Pancreas (tissue), 10 donors: ENCODE measurements at places on chromosomes 6 and 20. TPM values are rescaled to one million over a fixed set of nuclear protein-coding genes. Genes with fewer than 3 reads are reported as not detected.

- DNase-seq, result peak; percentile 4
- H3K27ac ChIP-seq, result no peak overlapping the region
- H3K4me1 ChIP-seq, result peaks cover 32% of the 10 kb centered on the region
These were observed 15.6 kb downstream of the RRBP1 start for GRCh38 chr20:17666481-17666880.

DNA sequence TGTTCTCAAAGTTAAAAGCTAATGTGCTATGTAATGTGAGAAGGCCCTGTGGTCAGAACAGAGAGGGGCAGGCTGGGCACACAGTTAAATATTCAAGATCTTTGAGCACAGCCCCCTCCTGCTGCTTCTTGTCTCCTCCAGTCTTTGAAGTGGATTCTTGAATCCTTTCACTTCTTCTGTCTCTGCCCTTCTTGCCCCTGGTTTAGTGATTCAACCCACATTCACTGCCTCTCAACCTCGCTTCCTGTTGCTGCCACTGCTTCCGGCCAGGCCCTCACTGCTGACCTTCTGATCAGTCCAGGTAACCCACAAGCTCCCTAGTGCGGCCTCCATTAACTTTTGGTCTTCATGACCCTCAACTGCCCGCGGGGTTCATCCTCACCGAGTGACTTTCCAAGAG is 417.3 kb upstream of the NOX3 start:
- no peak overlapping the region for H3K27ac ChIP-seq
- H3K4me1 ChIP-seq, result no peaks in the 10 kb centered on the region
- no peaks in the 10 kb centered on the region for H3K27me3 ChIP-seq

DNA sequence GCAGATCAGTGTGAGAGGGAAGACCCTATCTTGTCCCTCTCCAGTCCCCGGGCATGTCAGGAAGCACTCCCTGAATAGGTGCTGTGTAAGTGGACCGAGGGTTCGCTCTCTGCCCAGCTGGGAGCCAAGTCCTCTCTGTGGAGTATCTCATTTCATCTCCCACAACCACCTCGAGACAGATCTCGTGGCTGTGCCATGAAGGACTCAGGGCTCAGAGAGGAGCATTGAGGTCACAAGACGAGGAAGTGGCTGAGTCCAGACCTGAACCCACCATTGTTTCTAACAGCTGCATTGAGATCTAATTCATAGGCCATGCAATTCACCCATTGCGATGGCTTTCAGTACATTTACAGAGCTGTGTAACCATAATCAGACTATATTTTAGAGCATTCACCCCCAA is 34.7 kb upstream of the STX16 start:
- H3K27me3 ChIP-seq, result no peaks in the 10 kb centered on the region
- no peak for DNase-seq

DNA sequence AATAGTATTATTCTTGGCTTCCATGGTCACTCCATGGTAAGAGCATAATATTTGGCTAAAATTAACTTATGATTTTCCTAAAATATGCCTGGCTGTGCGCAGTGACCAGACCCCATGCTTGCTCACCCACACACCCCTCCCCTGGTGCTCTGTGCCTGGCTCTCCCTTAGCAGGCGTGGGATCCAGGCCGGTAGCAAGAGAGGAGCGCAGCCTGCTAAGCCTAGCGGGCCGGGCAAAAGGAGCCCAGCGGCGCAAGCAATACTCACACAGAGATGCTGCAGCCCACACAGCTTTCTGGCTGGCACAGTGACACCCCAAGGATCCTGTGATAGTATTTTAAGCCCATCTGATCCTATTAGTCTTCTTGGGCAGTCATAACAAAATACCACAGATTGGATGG is 79.8 kb upstream of the EYS start:
- no peak for DNase-seq
- H3K4me1 ChIP-seq, result no peaks in the 10 kb centered on the region
- H3K36me3 ChIP-seq, result no peaks in the 10 kb centered on the region
- H3K4me3 ChIP-seq, result no peak overlapping the region
- no peaks in the 10 kb centered on the region for H3K27me3 ChIP-seq

DNA sequence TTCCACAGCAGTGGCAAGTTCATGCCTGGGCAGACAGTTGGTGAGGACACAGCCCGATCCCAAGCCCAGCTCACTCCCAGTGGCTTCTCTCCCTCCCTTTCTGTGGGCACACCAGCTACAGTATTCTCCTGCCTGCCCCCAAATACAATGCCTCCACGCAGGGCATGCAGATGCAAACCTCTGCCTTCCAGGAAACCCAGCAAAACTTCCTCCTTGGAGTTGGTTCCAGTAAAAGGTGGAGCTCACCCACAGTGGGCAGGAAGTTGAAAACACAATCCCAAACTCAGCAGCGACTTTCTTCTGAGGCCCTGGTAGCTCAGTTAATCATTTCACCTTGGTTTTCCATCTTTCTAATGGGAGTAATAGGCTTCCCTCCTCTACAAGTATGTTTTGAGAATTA is 93.7 kb downstream of the LY86 start:
- H3K4me1 ChIP-seq, result peaks cover 17% of the 10 kb centered on the region
- no peaks in the 10 kb centered on the region for H3K36me3 ChIP-seq
- H3K4me3 ChIP-seq, result no peak overlapping the region
- no peaks in the 10 kb centered on the region for H3K27me3 ChIP-seq
- DNase-seq, result no peak

- no peaks in the 10 kb centered on the region for H3K27me3 ChIP-seq
- H3K36me3 ChIP-seq, result no peaks in the 10 kb centered on the region
- H3K27ac ChIP-seq, result no peak overlapping the region
- no peaks in the 10 kb centered on the region for H3K4me1 ChIP-seq
- no peak for DNase-seq
These were observed 23.6 kb downstream of the STXBP5 start for GRCh38 chr6:147227770-147228320.

GRCh38 chr20:3165473-3166337 is 6.0 kb upstream of the FASTKD5 start:
- no peaks in the 10 kb centered on the region for H3K27me3 ChIP-seq
- no peak for DNase-seq
- H3K36me3 ChIP-seq, result no peaks in the 10 kb centered on the region
- H3K27ac ChIP-seq, result no peak overlapping the region
- H3K4me3 ChIP-seq, result no peak overlapping the region
- peaks cover 3% of the 10 kb centered on the region for H3K4me1 ChIP-seq

DNA sequence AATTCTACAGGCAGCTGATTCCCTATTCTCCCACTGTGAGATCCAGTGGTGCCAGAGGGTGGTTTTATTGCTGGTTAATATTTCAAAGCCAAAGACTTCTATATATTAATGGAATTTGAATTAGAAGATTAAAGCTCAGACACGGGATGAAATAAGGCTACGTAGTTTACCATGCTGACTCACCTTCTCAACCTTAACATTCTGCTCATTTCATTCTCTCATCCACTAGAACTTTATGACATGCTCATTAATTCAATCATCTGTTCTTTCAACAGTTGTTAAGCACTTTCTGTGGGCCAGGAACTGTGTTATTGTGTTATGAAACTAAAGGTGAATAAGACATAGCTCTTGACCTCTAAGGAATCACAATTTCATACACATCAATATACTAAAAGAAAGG is 456.9 kb upstream of the MAP3K7 start:
- H3K27ac ChIP-seq, result no peak overlapping the region
- no peaks in the 10 kb centered on the region for H3K27me3 ChIP-seq
- H3K4me3 ChIP-seq, result no peak overlapping the region
- no peaks in the 10 kb centered on the region for H3K36me3 ChIP-seq

DNA sequence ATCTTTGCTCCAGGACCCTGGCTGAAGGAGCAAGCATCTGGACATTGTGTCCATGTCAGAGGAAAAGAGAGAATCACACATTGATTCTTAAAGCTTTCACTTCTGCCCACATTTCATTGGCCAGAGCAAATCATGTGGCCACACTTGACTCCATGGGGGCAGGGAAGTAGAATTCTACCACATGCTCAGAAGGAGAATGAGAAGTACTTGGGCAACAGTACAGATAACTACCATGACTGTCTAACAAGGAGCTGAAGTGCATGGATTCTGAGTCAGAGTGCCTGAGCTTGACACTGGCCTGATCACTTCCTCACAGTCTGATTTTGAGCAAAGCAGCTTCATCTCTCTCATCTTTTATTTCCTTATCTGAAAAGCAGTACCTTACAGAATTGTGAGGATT is 38.6 kb downstream of the GHRH start:
- DNase-seq, result no peak
- H3K4me1 ChIP-seq, result peaks cover 7% of the 10 kb centered on the region
- no peak overlapping the region for H3K27ac ChIP-seq
- no peak overlapping the region for H3K4me3 ChIP-seq
- no peaks in the 10 kb centered on the region for H3K27me3 ChIP-seq
- H3K36me3 ChIP-seq, result peaks cover 35% of the 10 kb centered on the region

DNA sequence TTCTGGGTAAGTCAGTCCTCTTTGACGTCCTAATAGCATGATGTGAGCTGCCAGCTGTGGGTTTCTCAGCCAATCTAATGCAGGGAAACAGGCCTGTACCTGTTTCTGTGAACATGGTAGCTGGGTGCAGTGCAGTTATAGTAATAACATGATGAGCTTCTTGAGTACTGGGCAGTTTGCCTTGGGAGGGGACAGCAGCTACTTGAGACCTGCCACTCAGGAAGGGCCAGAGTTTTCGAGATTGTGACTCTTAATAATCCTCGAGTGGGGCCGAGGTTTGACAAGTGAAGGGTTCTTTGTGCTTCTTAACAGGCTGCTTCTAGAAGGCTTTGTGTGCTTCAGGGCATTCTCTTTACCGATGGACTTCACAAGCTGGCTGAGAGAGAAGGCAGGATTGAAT is 180.1 kb downstream of the JARID2 start:
- no peak overlapping the region for H3K27ac ChIP-seq
- H3K4me1 ChIP-seq, result no peaks in the 10 kb centered on the region
- H3K27me3 ChIP-seq, result no peaks in the 10 kb centered on the region
- DNase-seq, result no peak

DNA sequence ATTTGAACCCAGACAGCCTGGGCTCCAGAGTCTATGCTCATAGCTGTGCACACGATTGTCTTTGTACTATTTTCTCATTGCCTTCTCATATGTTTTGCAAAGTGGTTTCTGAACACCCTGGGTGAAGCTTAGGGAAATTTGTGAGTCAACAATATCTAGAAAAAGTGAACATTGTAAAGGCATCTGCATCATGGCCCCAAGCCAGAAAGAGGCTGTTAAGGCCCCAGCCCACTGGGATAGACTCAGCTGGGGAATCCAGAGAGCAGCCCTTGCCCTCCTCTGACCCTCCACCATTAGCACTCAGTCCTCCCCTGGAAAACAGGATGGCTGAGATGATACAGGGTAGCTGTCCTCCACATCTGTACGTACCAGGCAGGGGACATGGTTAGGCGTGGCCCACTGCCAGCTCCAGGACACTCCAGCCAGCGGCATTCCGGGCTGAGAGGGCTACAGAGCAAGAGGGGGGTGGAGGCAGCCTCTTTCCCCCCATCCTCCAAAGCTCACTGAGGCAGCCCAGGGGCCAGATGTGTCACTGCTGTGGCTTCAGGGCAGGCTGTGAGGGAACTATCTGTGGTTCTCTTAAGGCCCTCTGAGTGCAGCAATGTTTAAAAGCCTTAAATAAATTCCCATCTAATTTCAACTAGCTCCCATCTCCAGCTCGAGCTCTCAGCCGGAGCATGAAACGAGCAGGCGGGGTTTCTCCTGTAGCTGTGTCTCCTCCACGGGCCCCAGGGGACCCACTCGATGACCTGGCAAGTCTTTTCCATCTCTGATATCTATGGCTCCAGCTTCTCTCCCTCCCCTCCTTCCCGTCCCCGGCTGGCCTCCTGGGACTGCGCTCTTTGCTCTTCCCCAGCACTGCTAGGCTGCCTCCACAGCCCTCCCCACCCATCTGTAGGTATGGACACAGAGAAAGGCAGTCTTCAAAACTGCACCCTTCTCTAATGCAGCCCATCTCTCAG is 209.4 kb upstream of the LRFN2 start:
- H3K36me3 ChIP-seq, result no peaks in the 10 kb centered on the region
- H3K27ac ChIP-seq, result no peak overlapping the region
- H3K4me1 ChIP-seq, result no peaks in the 10 kb centered on the region
- no peak overlapping the region for H3K4me3 ChIP-seq

DNA sequence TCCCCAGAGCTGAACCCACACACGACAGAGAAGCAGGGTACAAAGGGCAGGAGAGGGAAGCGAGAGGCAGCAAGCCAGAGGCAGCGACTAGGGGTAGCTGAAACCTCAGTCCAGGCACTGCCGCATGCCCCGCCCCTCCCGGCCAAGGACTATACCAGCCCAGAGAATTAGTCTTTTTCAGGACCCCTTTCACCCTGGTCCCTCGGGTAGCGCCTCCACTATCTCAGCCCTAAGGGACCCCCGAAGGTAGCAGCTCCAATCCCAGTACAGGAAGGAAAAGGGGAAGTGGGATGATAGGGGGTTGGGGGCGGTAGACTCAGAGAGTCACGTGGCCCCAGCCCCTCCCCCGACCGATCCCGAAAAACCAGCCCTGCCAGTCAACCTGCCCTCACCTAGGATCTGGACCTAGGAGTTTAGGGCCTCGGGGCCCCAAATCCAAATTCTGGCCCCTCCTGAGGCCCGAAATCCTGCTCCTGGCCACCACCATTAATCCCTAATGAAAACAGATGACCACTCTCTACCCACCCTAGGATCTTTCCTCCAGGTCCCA is 1.3 kb downstream of the RGL2 start:
- H3K4me1 ChIP-seq, result peaks cover 5% of the 10 kb centered on the region
- peak overlapping the region; percentile 68 for H3K4me3 ChIP-seq
- peak overlapping the region; percentile 89 for H3K27ac ChIP-seq

Gene SH3BGRL2
- 6.1 TPM for polyA plus RNA-seq

Gene OR2B3
- polyA plus RNA-seq, result not detected

Gene ELOVL4
- 2.4 TPM for polyA plus RNA-seq

Gene RSPO3
- 2.3 TPM for polyA plus RNA-seq

Gene SOX18
- polyA plus RNA-seq, result 6.1 TPM

Gene FAM184A
- 3.6 TPM for polyA plus RNA-seq
